Lower leg skin (tissue), 4 donors: ENCODE measurements at places on chromosomes 7 and 10.
A peak's percentile ranks its signal among the peaks of the same experiment; 100 is the strongest.

DNA sequence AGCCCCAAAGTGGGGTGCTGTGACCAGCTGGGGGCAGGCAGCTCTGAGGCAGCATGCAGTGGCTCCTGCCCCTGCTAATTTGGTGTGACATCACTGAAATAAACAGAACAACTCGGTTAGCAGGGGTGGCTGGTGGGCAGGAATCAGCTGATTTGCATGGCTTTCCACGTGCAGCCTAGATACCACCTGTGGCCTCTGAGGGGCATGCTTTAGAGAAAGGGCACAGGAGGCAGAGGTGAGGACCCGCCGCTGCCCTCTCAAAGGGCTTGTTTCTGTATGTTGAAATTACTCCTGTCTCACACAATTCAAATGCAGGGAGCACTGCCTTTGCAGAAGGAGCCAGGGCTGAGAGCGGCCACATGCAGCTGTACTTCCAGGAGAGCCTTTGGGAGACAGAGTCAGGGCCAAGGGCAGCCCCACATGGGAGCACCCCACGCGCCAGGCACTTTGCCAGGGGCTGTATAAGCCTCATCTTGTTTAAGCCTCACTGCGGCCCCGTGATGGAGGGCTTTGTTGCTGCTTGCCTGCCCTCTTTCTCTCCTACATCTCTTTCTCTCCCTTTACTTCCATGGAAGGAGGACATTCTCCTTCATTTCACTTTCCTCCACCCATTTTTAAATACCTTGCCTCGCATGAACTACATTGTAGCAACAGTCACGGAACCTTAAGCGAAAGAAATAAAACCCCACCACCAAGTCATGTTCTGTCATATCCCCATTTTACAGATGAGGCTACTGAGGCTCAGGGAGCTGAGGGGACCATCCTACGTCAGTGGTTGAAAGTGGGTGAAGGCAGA is 137.7 kb downstream of the ZMIZ1 start:
- DNase-seq = no peak

GRCh38 chr10:19532411-19532810 is 283.8 kb upstream of the PLXDC2 start:
- no peak for DNase-seq

GRCh38 chr10:65325913-65326312 is 1599.9 kb upstream of the LRRTM3 start:
- DNase-seq = no peak

DNA sequence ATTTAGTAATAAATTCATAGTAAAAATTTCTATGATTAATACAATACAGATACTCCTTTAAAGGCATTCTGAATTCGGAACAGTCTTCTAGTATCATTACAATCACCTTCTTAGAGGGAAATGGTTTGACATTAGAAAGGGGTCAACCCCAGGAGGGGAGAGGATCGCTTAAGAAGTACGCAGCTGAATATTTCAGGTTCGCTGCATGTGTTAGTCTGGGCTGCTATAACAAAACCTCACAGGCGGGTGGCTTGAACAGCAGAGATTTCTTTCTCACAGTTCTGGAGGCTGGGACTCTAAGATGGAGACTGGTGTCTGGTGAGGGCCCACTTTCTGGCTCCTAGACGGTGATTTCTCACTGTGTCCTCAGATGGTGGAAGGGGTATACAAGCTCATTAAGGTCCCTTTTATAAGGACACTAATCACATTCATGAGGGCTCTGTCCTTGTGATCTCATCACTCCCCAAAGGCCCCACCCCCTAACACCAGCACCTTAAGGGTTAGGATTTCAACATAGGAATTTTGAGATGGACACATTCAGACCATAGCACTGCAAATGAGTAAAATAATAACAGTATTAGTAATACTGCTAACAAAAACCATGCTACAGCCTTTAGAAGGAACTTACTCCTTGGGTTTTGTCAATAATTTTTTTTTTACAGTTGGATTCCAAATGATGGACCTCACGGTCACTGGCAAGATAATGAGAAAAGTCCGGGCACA is 34.0 kb downstream of the GNA12 start:
- DNase-seq = peak; percentile 52
